ENCODE measurements at places on chromosomes 1 and 21.

GRCh38 chr1:242524571-242525359 lies at the start of gene PLD5:
TSS of gene PLD5 (minus strand) at chr1:242524697.
- peaks cover 5% of the 10 kb centered on the region for H3K27me3 ChIP-seq
- peaks cover 2% of the 10 kb centered on the region for H3K36me3 ChIP-seq
- peaks cover 10% of the 10 kb centered on the region for H3K4me1 ChIP-seq
- peak within 1 kb of the TSS; percentile 24 for H3K27ac ChIP-seq

DNA sequence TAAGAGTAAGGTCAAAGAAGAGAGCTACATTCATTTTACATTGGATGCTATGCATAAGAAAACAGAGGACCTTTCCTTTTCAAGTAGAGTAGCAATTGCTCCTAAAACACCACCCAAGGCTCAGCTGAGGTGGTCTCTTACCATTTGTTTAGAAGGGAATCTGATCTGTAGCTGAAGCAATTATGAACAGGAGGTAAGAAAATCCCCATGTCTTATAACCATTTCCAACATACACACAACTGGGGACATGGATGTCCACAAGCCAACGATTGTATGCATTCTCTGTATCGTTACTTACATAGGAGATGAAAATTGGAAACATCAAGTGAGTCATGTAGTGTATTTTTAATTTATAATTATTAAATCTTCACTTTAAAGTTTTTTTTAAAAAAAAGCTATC lies 132.0 kb downstream of the AKT3 start:
- H3K4me1 ChIP-seq = peaks cover 3% of the 10 kb centered on the region
- no peaks in the 10 kb centered on the region for H3K27me3 ChIP-seq
- no peak overlapping the region for H3K4me3 ChIP-seq
- DNase-seq = no peak
- no peak overlapping the region for H3K27ac ChIP-seq
- no peaks in the 10 kb centered on the region for H3K36me3 ChIP-seq

DNA sequence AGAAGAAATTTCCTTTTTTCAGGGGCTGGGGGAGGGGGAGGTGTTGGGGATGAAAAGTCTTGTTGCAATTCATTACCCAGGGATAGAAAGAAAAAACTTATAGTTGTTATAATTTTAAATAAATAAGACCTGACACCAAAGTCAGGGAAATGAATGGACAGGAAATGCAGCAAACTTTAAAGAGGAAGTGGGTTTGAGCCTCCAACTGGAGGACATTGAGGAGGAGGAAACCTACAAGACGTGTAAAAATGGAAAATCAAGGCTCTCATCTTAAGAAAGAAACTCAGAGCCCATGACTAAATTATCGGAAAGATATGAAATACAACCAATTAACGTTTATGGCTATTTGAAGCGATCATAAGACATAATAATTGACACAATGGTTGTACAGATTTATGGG lies 54.4 kb downstream of the NIBAN1 start:
- DNase-seq = no peak
- H3K36me3 ChIP-seq = no peaks in the 10 kb centered on the region
- H3K4me3 ChIP-seq = no peak overlapping the region
- no peaks in the 10 kb centered on the region for H3K27me3 ChIP-seq
- H3K27ac ChIP-seq = no peak overlapping the region

DNA sequence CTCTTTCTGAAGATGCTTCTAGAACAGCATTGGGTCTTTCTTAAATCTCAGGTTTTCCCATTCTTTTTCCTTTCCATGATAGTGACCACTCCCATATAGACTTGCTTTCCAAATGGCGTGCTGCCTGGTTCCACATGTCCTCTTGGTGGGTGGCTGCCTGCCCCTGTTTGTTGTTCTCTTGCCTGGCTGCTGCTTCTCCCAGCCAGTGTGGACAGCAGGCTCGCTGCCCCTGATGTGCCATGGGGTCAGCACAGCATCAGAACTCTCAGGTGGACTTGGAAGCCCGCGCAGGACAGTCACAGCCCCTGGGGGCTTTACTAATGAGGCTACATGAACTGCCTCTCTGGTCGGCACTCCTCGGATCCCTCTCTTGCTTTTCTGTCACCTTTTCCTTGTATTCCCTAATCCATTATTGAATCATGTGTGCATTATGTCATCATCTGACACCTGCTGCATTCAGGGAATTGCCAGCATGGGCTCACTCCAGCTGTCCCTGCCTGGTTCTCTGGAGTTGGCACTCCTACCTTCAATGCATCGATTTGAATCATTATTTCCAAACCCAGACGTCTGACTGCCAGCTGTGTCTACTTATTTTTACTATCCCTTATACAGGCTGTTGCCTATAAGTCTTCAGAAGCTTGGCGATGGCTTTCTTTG lies 100.5 kb upstream of the COA6 start:
- DNase-seq = no peak
- no peaks in the 10 kb centered on the region for H3K36me3 ChIP-seq
- H3K4me1 ChIP-seq = no peaks in the 10 kb centered on the region

DNA sequence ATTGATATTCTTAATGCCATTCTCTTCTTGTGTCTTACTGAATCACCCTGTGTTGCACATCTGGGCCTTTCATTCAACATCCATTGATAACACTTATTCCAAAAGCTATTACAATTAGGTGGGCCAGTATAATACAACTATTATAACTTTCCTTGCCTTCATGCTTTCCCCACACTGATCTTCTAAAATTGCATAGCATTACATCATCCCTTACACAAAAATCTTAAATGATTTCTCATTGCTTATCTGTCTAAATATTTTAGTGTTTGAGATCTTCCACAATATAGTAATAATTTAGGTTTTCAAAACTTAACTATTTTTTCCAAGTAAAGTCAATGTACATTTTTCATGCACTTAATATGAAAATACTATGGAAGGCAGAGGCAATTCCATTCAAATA lies 1634.1 kb downstream of the PLA2G4A start:
- no peaks in the 10 kb centered on the region for H3K4me1 ChIP-seq
- H3K36me3 ChIP-seq = no peaks in the 10 kb centered on the region
- no peak overlapping the region for H3K27ac ChIP-seq

DNA sequence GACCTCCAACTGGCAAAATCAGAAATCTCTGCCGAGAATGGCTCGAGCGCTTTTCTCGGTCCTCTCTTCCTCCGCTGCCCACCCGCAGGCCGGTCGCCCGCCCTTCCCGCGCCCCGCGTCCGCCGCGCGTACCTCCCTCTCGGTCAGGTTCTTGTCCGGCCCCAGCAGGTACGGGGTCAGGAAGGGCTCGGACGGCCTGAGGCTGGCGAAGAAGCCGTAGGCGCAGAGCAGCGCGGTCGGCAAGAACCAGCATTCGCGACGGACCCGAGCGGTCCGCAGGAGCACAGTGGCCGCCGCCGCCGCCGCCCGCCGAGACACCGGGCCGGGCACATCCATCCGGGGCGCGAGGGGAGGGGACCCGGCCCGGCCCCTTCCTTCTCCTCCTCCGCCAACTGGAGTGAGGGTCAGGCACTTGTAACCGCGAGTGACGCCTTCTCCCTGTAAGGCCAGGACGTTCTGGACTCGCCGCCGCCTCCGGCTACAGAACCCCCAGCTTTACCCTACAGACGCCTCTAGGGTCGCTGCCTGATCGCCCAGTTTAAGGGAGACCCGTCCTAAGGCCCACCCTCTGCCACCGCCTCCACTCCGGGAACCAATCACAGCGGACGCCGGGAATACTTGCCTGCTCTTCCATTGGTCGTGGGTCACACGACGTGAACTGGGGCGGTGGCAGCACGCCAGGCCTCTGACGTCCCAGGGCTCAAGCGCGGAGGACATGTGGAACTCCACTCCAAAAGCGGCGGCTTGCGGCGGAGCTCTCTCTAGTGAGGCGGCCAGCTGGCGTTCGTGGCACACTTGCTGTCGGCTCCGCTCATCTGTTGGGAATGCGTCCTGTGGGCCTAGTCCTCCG lies at the start of gene SLC19A2:
SLC19A2 (minus strand) TSS at position 514 of the 850 bp plus-strand sequence; CDS start at position 336, 178 bp downstream.
- no peaks in the 10 kb centered on the region for H3K27me3 ChIP-seq
- H3K27ac ChIP-seq = peak within 1 kb of the TSS; percentile 98
- peaks cover 6% of the 10 kb centered on the region for H3K4me1 ChIP-seq

DNA sequence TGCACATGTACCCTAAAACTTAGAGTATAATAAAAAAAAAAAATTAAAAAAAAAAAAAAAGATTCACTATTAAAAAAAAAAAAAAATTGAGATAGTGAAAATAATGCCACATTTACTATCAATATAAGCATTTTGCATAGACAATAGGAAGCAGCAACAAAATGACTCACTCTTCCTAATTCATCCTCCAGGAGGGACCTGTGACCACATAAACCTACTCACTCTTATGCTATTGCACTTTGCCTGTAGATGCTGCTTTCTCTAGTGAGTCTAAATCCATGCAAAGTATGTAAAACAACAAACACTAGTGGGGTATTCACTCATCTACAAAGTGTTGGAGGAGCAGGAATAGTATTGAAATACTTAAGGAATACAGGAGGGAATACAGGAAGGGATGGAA lies 2.9 kb downstream of the OR10J5 start:
- no peak overlapping the region for H3K4me3 ChIP-seq
- H3K27ac ChIP-seq = no peak overlapping the region
- H3K36me3 ChIP-seq = no peaks in the 10 kb centered on the region
- DNase-seq = no peak
- H3K27me3 ChIP-seq = no peaks in the 10 kb centered on the region
- no peaks in the 10 kb centered on the region for H3K4me1 ChIP-seq

DNA sequence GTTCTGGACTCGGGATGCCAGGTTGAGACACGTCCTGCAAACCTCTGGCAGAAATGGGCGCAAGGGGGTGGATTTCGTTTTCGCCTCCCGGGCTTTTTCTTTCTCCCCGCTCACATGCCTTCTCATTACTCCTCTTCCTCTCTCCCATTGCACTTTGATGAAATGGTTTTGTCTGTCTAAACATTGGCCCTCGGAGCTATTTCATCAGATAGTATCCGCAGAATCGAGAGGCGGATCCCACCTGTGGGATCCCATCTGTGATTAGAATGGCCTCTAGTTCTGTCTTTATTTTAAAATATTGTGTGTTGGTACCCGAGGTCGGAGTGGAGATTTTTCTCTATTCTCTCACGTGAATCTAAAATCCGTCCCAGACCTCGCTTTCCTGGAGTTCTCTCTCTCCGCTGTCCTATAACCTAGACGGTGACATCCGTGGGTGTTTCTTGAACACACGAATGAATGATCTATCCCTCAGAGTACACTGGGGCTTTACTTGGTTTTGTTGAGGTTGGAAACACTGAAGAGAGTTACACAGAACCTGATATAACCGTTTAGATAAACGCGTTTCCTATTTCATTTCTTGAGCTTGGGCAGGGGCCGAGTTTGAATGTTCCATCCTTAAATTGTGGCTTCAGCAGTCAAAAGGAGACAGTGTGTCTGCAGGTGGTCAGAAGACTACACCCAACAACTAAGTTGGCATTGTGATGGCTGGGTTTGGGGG lies 2.0 kb downstream of the EDARADD start:
- H3K4me1 ChIP-seq = peaks cover 5% of the 10 kb centered on the region
- no peak overlapping the region for H3K27ac ChIP-seq
- H3K36me3 ChIP-seq = no peaks in the 10 kb centered on the region
- DNase-seq = no peak
- H3K4me3 ChIP-seq = peak overlapping the region; percentile 95

GRCh38 chr1:153677718-153678518 lies 570 bp upstream of the NPR1 start:
- no peak overlapping the region for H3K27ac ChIP-seq
- peaks cover 17% of the 10 kb centered on the region for H3K4me1 ChIP-seq
- H3K27me3 ChIP-seq = peaks cover 28% of the 10 kb centered on the region
- peak overlapping the region; percentile 33 for H3K4me3 ChIP-seq
- H3K36me3 ChIP-seq = no peaks in the 10 kb centered on the region

DNA sequence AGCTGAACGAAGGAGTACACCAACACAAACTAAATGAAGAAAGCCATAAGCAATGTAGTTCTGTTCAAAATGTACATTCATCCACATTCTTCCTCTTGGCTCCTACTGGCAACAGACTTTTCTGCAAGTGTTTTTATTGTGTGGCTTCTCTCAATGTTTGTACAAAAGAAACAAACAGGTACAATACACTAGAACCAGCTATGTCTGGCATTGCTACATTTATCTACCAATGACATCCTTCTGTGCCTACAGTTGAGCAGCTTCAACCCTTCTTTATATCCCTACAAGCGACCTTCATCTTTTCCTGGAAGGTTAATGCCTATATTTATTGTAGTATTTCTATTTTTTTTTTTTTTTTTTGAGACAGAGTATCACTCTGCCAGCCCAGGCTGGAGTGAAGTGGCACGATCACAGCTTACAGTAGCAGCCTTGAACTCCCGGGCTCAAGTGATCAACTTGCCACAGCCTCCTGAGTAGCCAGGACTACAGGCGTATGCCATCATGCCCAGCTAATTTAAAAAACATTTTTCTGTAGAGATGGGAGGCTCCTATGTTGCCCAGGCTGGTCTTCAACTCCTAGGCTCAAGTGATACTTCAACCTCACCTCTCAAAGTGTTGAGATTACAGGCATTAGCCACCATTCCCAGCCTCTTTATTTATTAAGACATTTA lies 89.3 kb downstream of the ASH1L start:
- no peak overlapping the region for H3K27ac ChIP-seq
- peaks cover 1% of the 10 kb centered on the region for H3K36me3 ChIP-seq
- H3K4me3 ChIP-seq = no peak overlapping the region

GRCh38 chr1:67689267-67690017 lies 4.4 kb downstream of the GADD45A start:
- no peak overlapping the region for H3K27ac ChIP-seq
- H3K27me3 ChIP-seq = no peaks in the 10 kb centered on the region
- H3K4me3 ChIP-seq = no peak overlapping the region
- H3K36me3 ChIP-seq = peaks cover 2% of the 10 kb centered on the region
- no peak for DNase-seq
